OCI-LY7 (cell line): ENCODE measurements at places on chromosomes 12 and 14. TPM values are rescaled to one million over a fixed set of nuclear protein-coding genes. Genes with fewer than 3 reads are reported as not detected.

PSME2 gene
- 176 and 188 TPM in 2 replicates for total RNA-seq

PLEKHD1 gene
- total RNA-seq = 0.17 and 0.19 TPM in 2 replicates

- DNase-seq = no peak
These were observed 144.5 kb upstream of the DCN start for GRCh38 chr12:91327131-91327530.

DNA sequence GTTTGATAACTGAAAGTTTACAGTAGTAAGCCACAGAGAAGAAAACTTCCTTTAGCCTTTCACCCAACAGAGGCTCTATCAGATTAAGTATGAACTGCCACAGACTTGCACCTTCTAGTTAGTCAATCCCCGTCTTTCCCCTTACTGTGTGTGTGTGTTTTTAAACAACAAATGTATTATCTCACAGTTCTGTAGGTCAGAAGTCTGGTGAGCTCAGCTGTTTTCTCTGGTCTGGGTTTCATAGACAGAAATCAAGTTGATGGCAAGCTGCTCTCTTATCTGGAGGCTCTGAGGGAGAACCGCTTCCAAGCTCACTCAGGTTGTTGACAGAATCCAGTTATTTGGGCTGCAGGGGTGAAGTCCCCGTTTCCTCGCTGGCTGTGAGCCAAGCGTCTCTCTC lies 320.5 kb downstream of the PRKD1 start:
- DNase-seq = no peak

- no peak for DNase-seq
These were observed 191.7 kb downstream of the DAD1 start for GRCh38 chr14:22397221-22397737.

- DNase-seq = no peak
These were observed 34.2 kb downstream of the CCDC88C start for GRCh38 chr14:91383439-91383838.

DNA sequence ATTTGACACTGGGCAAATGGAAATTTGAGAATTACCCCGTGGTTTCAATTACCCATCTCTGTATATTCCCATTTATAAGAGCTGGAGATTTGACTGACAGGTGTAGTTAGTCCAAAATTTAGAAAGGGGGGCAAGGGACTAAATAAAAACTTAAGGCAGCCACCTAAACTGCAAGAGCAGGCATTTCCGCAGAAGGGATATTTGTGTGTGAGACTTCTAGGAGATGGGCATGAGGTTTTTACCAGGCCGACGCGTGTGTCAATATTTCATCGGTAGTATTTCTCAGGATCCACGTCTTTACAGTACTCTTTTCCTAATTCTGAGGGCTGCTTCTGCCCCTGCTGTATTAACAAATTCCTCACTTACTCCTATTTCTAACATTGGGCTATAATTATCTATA lies 1.4 kb downstream of the FAR2 start:
- no peak for DNase-seq

DNA sequence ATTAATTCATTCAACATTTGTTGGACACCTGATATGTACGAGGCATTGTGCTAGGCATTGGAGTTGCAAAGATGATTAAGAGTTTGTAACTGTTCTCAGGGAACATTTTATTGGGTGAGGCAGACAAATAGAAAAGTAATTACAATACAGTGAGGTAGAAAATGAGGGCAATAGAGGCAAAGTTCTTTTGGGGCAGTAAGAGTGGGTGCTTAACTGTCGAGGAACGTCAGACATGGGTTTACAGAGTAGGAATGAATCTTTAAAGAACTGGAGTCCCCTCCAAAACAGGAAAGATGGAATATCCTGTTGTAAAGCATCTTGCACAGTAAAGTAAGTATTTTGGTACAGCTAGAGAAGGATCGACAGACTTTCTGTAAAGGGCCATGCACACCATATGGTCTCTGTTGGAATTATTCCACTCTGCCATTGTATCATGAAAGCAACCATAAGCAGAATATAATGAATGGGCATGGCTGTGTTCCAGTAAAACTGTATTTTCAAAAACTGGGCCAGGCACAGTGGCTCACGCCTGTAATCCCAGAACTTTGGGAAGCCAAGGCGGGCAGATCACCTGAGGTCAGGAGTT lies 9.1 kb downstream of the CREBL2 start:
- DNase-seq = no peak

- no peak for DNase-seq
These were observed 372.7 kb downstream of the IPO8 start for GRCh38 chr12:30323008-30323407.

- DNase-seq = no peak
These were observed 320.1 kb downstream of the DAD1 start for GRCh38 chr14:22268875-22269274.

- DNase-seq = no peak
These were observed 514.8 kb downstream of the SLC6A15 start for GRCh38 chr12:84397846-84398245.

DNA sequence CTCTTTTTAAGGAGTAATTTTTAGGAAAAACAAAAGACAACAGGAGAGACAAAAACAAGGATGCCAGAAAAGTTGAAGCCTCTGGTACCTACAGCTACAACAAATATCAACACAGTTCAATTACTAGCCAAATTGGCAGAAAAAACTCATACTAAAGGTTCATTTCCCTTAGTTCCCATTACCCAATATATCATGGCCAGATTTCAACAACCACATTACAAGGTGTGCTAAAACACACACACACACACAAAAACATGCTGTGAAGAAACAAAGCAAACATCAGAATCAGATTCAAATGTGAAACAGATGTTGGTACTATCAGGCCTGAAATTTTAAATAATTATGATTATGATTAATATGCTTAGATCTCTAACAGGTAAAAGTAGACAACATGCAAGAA lies 272.7 kb upstream of the CLEC14A start:
- DNase-seq = no peak

GRCh38 chr12:91901381-91902074 lies 244.1 kb downstream of the BTG1 start:
- no peak for DNase-seq

DNA sequence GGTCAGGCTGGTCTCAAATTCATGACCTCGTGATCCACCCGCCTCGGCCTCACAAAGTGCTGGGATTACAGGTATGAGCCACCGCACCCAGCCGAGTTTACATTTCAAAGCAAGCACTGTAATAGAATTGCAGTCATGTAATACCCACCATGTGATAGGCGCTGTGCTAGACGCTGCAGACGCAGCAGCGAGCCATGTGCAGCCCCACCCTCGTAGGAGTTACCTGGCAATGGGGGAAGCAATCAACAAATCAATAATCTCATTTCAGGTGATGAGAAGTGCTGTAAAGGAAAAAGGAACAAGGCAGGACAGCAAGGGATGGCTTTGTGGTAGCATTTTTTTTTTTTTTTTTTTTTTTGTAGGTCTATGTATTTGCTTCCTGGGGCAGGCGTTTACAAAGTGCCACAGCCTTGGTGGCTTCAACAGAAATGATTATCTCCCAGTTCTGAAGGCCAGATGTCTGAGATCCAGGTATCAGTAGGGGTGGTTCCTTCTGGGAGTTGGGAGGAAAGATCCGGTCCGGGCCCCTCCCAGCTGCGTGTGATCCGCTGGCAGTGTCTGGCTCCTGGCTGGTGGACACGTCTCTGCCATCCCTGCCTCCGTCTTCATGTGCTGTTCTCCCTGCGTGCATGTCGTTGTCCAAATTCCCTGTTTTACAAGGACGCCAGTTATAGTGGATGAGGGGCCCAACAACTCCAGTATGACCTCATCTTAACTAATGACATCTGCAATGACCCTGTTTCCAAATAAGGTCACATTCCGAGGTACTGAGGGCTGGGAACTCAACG lies 72.8 kb downstream of the TNFAIP2 start:
- DNase-seq = no peak

GRCh38 chr12:92533280-92533890 lies 169.4 kb upstream of the PLEKHG7 start:
- no peak for DNase-seq

DNA sequence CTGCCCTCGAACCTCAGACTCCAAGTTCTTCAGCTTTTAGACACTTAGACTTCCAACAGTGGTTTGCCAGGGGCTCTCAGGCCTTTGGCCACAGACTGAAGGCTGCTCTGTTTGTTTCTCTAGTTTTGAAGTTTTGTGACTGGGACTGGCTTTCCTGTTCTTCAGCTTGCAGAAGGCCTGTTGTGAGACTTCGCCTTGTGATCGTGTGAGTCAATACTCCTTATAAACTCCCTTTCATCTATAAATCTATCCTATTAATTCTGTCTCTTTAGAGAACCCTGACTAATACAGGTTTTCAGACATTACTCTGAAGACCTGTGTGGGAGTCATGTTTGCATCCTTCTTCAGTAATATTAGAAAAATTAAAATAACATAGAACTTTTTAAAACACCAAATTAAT lies 289.1 kb downstream of the RMST start:
- DNase-seq = no peak

DNA sequence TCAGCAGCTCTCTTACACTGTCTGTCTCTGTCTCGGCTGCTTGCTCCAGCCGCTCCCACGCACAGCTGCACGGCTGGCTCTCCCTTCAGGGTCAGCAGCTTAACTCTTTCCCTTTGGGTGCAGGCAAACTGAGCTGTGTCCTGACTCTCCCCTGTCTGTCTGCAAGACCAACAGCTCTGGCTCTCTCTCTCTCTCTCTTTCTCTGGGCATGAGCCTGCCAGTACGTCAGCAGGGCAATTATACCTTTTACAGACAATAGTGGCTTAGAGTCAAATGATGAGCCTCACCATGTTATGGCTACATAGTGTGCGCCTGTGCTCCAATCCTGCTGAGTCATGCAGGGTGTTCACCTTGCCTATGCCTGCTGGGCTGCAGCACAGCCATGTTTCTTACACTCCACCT lies 120.5 kb upstream of the DDHD1 start:
- peak; percentile 46 for DNase-seq

DNA sequence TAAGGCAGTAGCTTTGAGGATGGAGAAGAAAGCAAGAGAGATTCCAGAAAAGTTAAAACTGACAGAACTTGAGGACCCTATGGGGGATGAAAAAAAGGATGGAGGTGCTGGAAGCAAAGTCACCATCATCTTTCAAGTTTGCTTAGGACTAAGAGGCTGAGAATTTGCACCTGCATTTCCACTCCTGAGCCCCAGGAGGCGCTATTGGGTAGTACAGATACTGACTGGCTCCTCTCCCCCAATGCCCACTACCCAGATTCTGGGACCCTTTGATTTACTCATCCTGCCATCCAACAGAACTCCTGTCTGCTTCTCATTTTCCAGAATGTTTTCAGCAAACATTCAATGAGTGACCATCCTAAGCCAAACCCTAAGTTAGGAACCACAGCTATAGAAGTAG lies 34.0 kb upstream of the CMKLR1 start:
- no peak for DNase-seq

DNA sequence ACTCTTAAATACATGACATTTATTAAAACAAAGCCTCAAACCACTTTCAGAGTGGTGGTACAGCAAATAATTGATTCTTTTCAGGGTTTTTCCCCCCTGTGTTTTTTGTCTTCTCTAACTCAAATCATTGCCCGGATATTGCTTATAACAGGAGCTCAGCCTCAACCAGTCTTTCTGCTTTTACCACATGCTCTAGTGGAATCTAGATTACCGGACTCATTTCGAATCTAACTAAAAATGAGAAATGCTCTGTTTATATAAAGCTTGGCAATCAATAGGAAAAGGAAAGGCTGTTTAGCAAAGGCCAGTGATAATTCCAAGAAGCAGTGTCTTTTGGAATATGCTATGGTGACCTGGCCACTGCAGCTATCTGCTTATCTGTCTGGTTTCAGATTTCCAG lies 161.5 kb downstream of the ETV6 start:
- no peak for DNase-seq
